ENCODE measurements at places on chromosomes 12 and 14. TPM values are rescaled to one million over a fixed set of nuclear protein-coding genes. Genes with fewer than 3 reads are reported as not detected.

GRCh38 chr12:117583677-117584225 is 222.3 kb upstream of the NOS1 start:
- H3K4me3 ChIP-seq: no peak overlapping the region
- H3K27me3 ChIP-seq: no peaks in the 10 kb centered on the region
- no peaks in the 10 kb centered on the region for H3K36me3 ChIP-seq
- DNase-seq: no peak
- no peaks in the 10 kb centered on the region for H3K4me1 ChIP-seq

CCDC177 gene
- total RNA-seq: 0.06 TPM

DNA sequence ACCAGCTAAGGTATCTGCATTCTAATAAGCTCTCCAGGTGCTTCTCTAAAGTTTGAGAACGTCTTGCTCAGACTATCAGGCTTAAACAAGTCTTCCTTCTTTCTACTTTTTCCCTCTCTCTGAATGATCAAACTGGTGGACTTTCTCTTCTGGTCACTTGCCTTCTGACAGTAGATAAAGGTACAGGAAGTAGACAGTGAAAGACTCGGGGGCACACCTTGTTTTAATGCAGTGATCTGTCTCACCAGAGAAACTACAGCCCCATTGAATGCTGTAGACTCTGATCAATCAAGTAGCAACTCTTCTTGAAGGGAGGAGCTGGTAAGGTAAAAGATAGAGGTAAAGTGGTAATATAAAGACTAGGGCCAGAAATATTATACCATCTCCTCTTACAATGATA is 48.1 kb upstream of the ATXN7L3B start:
- DNase-seq: no peak
- no peaks in the 10 kb centered on the region for H3K36me3 ChIP-seq
- no peaks in the 10 kb centered on the region for H3K27me3 ChIP-seq
- no peak overlapping the region for H3K4me3 ChIP-seq

- H3K4me1 ChIP-seq: peaks cover 5% of the 10 kb centered on the region
- H3K4me3 ChIP-seq: no peak overlapping the region
- H3K27ac ChIP-seq: no peak overlapping the region
- DNase-seq: no peak
- H3K36me3 ChIP-seq: no peaks in the 10 kb centered on the region
Observed at GRCh38 chr12:125032466-125033152, 32.6 kb upstream of the AACS start.

AKAP3 gene
- total RNA-seq: 1.1 TPM

KRT78 gene
- not detected for total RNA-seq

LRP1 gene
- total RNA-seq: 58.6 TPM

DNA sequence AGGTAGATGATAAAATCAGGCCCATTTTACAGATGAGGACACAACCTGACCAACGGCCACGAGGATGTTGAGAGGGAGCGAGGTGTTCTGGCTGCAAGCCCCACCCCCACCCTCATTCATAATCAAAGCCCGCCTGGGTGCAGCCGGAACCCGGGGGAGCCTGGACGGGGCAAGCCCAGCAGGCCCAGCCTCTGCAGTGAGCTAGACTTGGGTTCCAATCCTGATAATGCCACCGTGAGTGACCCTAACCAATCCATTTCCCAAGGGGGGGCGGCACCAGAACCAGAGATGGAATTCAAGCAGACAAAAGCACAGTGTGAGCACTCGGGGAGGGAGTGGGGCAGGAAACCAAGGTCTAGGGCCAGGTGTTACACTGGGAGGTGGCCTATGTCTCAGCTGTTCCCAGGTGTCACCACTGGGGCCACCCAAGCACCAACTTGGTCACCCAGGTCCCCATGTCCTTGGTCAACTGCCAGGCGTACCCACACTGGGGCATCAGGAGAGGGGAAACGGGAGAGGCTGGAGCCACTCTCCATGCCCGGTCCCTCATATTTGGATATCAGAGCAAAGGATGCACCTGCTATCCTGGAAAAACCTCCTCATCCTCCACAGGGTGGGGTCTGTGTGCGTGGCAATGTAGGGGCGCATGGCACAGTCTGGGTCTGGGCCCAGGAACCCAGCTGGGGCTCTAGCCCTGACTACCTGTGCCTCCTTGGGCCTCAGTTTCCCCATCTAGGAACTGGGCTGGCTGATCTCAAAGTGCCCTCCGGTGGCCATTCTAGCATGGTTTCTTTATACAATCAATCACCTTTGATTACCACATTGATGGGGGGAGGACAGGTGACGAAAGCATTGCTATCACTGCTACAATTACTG is 58.4 kb downstream of the FAM222A start:
- H3K27ac ChIP-seq: no peak overlapping the region
- DNase-seq: no peak
- no peaks in the 10 kb centered on the region for H3K4me1 ChIP-seq
- H3K36me3 ChIP-seq: no peaks in the 10 kb centered on the region
- H3K27me3 ChIP-seq: no peaks in the 10 kb centered on the region

BDKRB1 gene
- total RNA-seq: 2.3 TPM

- DNase-seq: no peak
- no peaks in the 10 kb centered on the region for H3K36me3 ChIP-seq
- H3K27ac ChIP-seq: no peak overlapping the region
- H3K27me3 ChIP-seq: no peaks in the 10 kb centered on the region
Observed at GRCh38 chr14:91413547-91414474, 3.8 kb downstream of the CCDC88C start.

DNA sequence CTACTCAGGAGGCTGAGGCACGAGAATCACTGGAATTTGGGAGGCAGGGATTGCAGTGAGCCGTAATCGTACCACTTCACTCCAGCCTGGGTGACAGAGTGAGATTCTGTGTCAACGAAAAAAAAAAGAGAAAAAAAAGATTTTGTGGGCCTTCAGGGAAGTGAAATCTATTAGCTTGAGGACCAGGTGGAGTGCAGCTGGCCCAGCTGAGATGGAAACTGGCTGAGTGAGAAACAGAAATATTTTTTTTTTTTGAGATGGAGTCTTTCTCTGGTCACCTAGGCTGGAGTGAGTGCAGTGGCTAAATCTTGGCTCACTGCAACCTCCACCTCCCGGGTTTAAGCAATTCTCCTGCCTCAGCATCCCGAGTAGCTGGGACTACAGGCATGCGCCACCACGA is 2.3 kb upstream of the CLEC4C start:
- no peak overlapping the region for H3K4me3 ChIP-seq
- H3K4me1 ChIP-seq: no peaks in the 10 kb centered on the region
- DNase-seq: no peak
- H3K27ac ChIP-seq: no peak overlapping the region

EPYC gene
- not detected for total RNA-seq

GRCh38 chr14:22898302-22899090 is 15.5 kb downstream of the REM2 start:
- H3K27ac ChIP-seq: no peak overlapping the region
- no peaks in the 10 kb centered on the region for H3K27me3 ChIP-seq
- no peaks in the 10 kb centered on the region for H3K4me1 ChIP-seq
- H3K4me3 ChIP-seq: no peak overlapping the region

GRCh38 chr14:24920265-24921075 is 129.5 kb downstream of the STXBP6 start:
- H3K4me3 ChIP-seq: no peak overlapping the region
- no peaks in the 10 kb centered on the region for H3K4me1 ChIP-seq
- no peak overlapping the region for H3K27ac ChIP-seq

P2RX2 gene
- total RNA-seq: not detected

CIROP gene
- total RNA-seq: not detected

ETFBKMT gene
- 1.0 TPM for total RNA-seq

GRCh38 chr14:71321574-71322315 is 414.5 kb downstream of the PCNX1 start:
- no peaks in the 10 kb centered on the region for H3K4me1 ChIP-seq
- H3K27ac ChIP-seq: peak overlapping the region; percentile 82

DNA sequence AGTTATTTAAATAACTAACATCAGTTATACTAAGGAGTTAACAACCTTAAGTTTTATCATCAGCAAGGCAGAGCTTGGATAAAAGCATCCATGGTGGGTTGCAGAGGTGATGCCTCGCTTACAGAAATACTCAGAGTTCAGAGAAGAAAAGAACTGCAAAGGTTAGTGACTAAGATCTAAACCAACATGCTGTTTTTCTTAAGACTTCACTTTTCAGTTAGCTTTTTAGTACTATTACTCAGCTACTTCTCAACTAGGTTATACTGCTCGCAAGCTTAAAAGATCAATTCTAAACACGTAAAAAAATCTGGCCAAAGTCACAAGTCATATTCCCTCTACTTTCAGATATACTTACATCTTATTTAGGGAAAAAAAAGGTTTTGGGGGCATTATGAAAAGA is 2.8 kb downstream of the PPP1CC start:
- DNase-seq: no peak
- no peak overlapping the region for H3K4me3 ChIP-seq
- peaks cover 6% of the 10 kb centered on the region for H3K4me1 ChIP-seq

DNA sequence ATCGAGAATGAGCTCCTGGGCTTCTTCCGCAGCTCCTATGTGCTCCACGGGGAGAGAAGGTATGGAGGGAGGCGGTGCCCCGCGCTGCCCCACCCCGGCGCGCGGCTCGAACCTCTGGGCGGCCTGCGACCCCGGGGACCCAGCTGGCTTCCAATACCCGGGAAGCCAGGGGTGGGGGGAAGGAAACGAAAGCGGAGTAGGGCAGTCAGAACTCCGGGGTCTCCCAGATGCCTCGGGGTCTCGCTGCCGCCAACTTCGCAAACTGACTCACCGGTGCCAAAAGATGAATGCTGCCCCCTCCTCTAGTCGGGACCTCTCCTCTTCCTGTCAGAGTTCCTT is 1.3 kb downstream of the TRHDE start:
- H3K4me1 ChIP-seq: no peaks in the 10 kb centered on the region
- no peaks in the 10 kb centered on the region for H3K36me3 ChIP-seq
- DNase-seq: no peak

DNA sequence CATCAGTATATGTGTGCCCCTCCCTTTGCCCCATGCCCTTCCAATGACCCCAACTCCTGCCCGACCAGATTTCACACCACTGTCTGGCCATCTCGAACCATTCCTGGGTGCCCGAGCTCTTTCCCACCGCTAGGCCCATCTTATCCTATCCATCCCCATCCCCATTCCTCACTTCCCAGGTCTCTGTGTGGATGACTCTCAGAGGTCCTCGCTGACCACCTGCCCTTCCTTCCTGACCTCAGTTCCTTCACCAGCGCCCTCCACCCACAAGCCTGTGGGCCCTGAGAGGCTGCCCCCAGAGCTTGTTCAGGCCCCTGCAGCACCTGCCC is 49.1 kb downstream of the CYP46A1 start:
- no peak overlapping the region for H3K4me3 ChIP-seq
- H3K4me1 ChIP-seq: peaks cover 11% of the 10 kb centered on the region
- no peaks in the 10 kb centered on the region for H3K36me3 ChIP-seq
- H3K27me3 ChIP-seq: peaks cover 42% of the 10 kb centered on the region

ENDOU gene
- total RNA-seq: not detected

NRIP2 gene
- total RNA-seq: 1.8 TPM

GRCh38 chr12:106769546-106769945 is 4.9 kb upstream of the RIC8B start:
- H3K36me3 ChIP-seq: no peaks in the 10 kb centered on the region
- no peak overlapping the region for H3K27ac ChIP-seq
- H3K4me1 ChIP-seq: no peaks in the 10 kb centered on the region
- no peak overlapping the region for H3K4me3 ChIP-seq
- no peaks in the 10 kb centered on the region for H3K27me3 ChIP-seq
- DNase-seq: no peak

DBX2 gene
- not detected for total RNA-seq

DNA sequence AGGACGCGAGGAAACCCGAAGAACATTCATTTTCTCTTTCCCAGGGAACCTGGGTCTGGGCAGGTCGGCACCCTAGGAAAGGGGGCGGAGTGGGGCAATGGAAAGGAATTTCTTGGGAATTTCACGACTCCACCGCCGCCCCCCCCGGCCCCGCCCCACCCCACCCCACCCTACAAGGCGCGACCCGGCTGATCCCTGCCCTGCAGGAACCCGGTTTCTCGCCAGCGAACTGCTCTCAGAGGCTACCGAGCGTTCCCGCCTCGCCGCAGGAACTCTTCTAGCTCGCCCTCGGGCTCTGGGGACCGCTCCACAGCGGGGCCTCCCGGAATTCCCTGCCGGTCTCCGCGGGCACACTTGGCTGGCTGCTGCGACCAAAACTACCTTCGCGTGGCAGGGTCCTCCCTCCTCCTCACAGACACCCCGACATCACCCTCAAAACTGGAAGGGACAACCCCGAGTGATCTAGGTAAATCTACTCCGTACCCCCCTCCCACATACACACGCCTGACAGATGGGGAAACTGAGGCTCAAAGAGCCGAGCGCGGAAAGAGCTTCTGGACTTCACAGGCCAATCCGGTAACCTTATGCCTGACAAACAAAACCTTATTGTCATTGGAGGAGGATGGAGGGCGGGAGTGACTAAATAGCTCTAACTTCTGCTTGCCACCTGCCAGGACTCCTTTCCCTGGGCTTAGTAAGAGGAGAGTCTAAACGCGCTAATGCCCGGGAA is 785 bp upstream of the ACTN1 start:
- H3K27ac ChIP-seq: peak overlapping the region; percentile 79
- peaks cover 12% of the 10 kb centered on the region for H3K36me3 ChIP-seq
- H3K4me3 ChIP-seq: peak overlapping the region; percentile 81
- peak; percentile 48 for DNase-seq

GRCh38 chr12:3752096-3752709 is 706 bp downstream of the CRACR2A start:
- H3K4me1 ChIP-seq: peaks cover 25% of the 10 kb centered on the region
- peak overlapping the region; percentile 93 for H3K27ac ChIP-seq
- H3K4me3 ChIP-seq: peak overlapping the region; percentile 64
- no peaks in the 10 kb centered on the region for H3K27me3 ChIP-seq
- no peaks in the 10 kb centered on the region for H3K36me3 ChIP-seq

GLT1D1 gene
- 0.10 TPM for total RNA-seq

Data from SJCRH30 (cell line).